ENCODE measurements at places on chromosomes 7 and 10. TPM values are rescaled to one million over a fixed set of nuclear protein-coding genes. Genes with fewer than 3 reads are reported as not detected.

TRPV6 gene
- total RNA-seq: not detected

NPY4R gene
- total RNA-seq: not detected

AASS gene
- 2.1 TPM for total RNA-seq

- H3K27ac ChIP-seq: no peak overlapping the region
- peaks cover 18% of the 10 kb centered on the region for H3K27me3 ChIP-seq
- H3K4me1 ChIP-seq: no peaks in the 10 kb centered on the region
- H3K4me3 ChIP-seq: no peak overlapping the region
These were observed 153.4 kb upstream of the NPY start for GRCh38 chr7:24130631-24131030.

- H3K4me3 ChIP-seq: no peak overlapping the region
- H3K27ac ChIP-seq: no peak overlapping the region
- H3K36me3 ChIP-seq: no peaks in the 10 kb centered on the region
- H3K27me3 ChIP-seq: no peaks in the 10 kb centered on the region
- H3K4me1 ChIP-seq: no peaks in the 10 kb centered on the region
- no peak for DNase-seq
These were observed 679.3 kb upstream of the IGFBP3 start for GRCh38 chr7:46600340-46600739.

PHKG1 gene
- total RNA-seq: 1.2 TPM
